M059J (cell line): ENCODE measurements at places on chromosomes 3 and 15. TPM values are rescaled to one million over a fixed set of nuclear protein-coding genes. Genes with fewer than 3 reads are reported as not detected.

The KLF15 gene
- total RNA-seq = 0.10 TPM in 1 of 2 replicates, not detected in the other

The ZNF148 gene
- total RNA-seq = 24.5 and 36.8 TPM in 2 replicates

The TP63 gene
- 0.07 TPM in 1 of 2 replicates, not detected in the other for total RNA-seq

- DNase-seq = no peak
These were observed 9.2 kb upstream of the TGM5 start for GRCh38 chr15:43275740-43276562.

- no peak for DNase-seq
These were observed 530.9 kb upstream of the CBLB start for GRCh38 chr3:106399761-106400160.

The ABI3BP gene
- total RNA-seq = 6.7 and 21.9 TPM in 2 replicates

GRCh38 chr15:56537881-56538280 lies 72.9 kb upstream of the MNS1 start:
- no peak for DNase-seq

GRCh38 chr3:172965256-172965655 lies 175.8 kb downstream of the SPATA16 start:
- peak; percentile 63 for DNase-seq

The IL5RA gene
- not detected in 2 replicates for total RNA-seq

- no peak for DNase-seq
These were observed 34.6 kb upstream of the EPHA6 start for GRCh38 chr3:96779810-96780209.

The DGKG gene
- total RNA-seq = 14.4 and 16.7 TPM in 2 replicates

GRCh38 chr3:197736010-197736490 lies 654 bp downstream of the RUBCN start:
- peak; percentile 60 for DNase-seq

The GPX1 gene
- 169 and 207 TPM in 2 replicates for total RNA-seq

The MEGF11 gene
- total RNA-seq = 0.02 TPM in 1 of 2 replicates, not detected in the other

GRCh38 chr3:149512073-149512782 lies 37.7 kb downstream of the TM4SF4 start:
- DNase-seq = peak; percentile 74

DNA sequence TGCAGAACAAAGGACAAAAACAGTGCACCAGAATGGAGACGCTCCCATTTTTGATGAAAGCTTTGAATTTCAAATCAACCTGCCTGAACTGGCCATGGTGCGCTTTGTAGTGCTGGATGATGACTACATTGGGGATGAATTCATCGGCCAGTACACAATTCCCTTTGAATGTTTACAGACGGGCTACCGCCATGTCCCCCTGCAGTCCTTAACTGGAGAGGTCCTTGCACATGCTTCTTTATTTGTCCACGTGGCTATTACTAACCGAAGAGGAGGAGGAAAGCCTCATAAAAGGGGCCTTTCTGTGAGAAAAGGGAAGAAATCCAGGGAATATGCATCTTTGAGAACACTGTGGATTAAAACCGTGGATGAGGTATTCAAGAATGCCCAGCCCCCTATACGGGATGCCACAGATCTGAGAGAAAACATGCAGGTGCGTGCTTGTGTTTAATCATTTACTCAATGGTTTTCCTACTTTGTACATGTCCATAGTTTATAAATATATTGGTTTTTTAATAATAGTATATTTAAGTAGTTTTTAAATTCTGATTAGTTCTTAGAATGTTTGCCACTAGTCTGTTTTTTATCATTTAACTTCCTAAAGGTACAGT lies 127.1 kb downstream of the PLCL2 start:
- DNase-seq = no peak

DNA sequence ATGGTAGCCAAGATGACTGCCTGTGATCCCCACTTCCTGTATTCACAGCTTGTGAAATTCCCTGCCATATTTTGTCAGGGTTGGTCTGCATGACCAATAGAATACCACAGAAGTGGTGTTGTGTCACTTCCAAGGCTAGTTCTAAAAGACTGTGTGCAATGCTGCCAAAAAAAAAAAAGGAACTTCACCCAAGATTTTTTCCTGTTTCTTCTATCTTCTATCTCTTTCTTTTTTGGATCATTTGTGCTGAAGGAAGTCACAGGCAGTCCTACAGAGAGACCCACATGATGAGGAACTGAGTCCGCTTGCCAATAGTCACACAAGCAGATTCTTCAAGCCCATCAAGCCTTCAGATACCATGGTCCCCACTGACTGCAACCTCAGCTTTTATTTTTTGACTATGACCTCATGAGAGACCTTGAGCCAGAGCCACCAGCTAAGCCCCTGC lies 18.1 kb upstream of the RAF1 start:
- DNase-seq = peak; percentile 75

DNA sequence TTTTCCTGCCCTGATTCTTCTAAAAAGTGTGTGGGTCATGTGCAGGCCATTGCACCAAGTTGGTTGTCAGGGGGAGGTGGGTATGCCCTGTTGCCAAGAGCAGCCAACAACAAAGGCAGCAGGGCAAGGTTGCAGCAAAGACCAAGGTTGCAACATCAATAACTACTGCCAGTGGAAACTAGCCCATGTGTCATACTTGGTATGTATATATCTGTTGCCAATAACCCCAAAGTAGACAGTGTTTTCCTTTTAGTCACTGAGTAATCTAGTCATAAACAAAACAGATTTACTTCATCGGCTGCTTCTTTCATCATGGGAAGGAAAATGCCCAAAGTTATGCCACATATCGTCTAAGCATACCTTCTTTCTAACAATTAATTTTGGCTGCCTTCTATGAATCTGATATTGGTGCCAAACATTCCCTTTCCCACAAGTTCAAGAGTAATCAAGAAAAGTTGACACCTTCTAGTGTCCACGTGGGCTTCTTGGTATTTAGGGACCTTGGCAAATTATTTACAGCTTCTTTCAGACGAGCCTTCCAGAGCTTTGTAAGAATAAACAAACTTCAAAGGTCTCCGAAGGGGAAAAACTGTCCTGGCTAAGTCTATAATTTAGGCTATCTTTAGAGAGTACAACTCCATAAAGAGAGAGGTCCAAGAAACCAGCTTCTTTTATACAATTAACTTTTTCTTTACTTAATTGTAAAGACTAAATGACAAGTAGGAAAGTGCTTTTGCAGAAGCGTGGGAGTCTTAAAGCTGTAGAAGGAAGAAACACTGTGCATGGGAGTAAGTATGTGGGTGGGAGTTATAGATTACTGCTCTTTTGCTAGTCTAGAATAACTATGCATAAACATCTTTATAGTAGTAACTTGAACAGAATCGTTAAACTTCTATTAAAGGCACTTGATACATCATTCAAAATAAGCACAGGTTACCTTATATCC lies 10.0 kb upstream of the MBNL1 start:
- peak; percentile 99 for DNase-seq

The MRPS11 gene
- total RNA-seq = 49.3 and 69.0 TPM in 2 replicates

- no peak for DNase-seq
These were observed 190.8 kb downstream of the PDCD6IP start for GRCh38 chr3:33989229-33989628.

The UBP1 gene
- total RNA-seq = 23.9 and 25.9 TPM in 2 replicates

The RABL3 gene
- 27.9 and 37.7 TPM in 2 replicates for total RNA-seq

The ZNF80 gene
- total RNA-seq = not detected in 2 replicates

GRCh38 chr3:32814361-32814760 lies 3.4 kb upstream of the TRIM71 start:
- no peak for DNase-seq

The ILDR1 gene
- not detected in 2 replicates for total RNA-seq

GRCh38 chr3:32703491-32703972 lies 18.5 kb downstream of the CNOT10 start:
- DNase-seq = no peak

GRCh38 chr3:171229173-171229572 lies 202.7 kb upstream of the SLC2A2 start:
- DNase-seq = no peak

DNA sequence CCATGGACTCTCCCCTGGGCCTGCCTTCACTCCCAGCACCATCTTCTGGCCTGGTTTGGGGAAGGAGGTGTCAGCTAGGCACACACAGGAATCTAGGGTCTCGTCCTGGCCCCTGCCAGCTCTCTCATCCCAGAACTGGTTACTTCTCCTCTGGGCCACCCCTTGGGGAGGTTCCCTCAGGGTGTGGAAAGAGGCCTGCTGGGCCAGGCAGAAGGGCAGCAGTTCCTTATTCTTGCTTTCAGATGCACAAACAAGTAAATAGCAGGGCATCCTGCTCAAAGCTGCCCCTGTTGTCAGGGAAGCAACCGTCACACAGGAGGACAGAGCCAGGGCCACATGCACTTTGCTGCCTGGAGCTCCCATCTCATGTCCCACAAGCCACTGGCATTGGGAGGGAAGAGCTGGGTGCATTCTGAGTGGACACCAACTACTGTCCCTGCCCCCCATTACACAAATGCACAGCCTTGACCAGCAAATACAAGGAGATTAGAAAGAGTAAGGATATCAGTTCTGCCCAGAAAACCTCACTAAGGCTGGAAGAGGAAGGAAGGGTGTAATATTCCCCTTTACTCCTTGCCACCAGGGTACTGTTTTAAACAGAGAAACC lies 108.8 kb upstream of the HACD2 start:
- no peak for DNase-seq

- DNase-seq = no peak
These were observed 64.6 kb upstream of the GALNT15 start for GRCh38 chr3:16109929-16110328.

- peak; percentile 37 for DNase-seq
These were observed 27.0 kb upstream of the DENND4A start for GRCh38 chr15:65818927-65819562.

The ZMYND10 gene
- 0.37 and 3.2 TPM in 2 replicates for total RNA-seq

The ALAS1 gene
- total RNA-seq = 39.0 and 52.8 TPM in 2 replicates

The KCNAB1 gene
- 0.05 and 0.69 TPM in 2 replicates for total RNA-seq

The SPINT1 gene
- 8.3 and 15.5 TPM in 2 replicates for total RNA-seq

DNA sequence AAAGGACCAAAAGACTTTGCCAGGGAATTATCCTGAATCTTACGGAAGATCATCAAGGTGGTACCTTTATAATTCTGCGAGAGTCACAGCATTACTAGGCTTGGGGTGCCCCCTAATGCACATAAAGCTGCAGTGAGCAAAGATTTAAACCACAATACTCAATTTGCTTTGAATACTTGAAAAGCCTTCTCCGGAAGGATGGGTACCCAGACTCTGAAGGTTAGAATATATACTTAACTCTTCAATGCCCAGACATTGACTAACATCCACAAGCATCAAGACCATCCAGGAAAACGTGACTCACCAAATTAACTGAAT lies 117.8 kb upstream of the KCNH8 start:
- DNase-seq = no peak

GRCh38 chr3:129530821-129531220 lies 2.4 kb downstream of the RHO start:
- no peak for DNase-seq

The CHRNA7 gene
- total RNA-seq = 1.8 and 2.0 TPM in 2 replicates

The GOLGA6L10 gene
- 0.07 and 0.25 TPM in 2 replicates for total RNA-seq
